ENCODE measurements at places on chromosomes 11 and 22.

- no peak for DNase-seq
Observed at GRCh38 chr11:48182860-48183526, 33.6 kb upstream of the OR4B1 start.

DNA sequence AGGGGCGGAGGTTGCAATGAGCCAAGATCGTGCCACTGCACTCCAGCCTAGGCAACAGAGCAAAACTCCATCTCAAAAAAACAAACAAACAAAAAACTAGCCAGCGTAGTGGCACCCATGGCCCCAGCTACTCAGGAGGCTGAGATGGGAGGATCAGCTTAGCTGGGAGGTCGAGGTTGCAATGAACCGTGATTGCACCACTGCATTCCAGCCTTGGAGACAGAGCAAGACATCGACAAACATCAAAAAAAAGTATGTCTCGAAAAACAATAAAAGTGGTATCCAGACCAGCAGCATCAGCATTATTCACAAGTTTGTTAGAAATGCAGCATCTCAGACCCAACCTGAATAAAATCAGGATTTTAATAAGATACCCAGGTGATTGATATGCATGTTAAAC, 6.2 kb upstream of the MAPK1 start:
- no peak for DNase-seq

DNA sequence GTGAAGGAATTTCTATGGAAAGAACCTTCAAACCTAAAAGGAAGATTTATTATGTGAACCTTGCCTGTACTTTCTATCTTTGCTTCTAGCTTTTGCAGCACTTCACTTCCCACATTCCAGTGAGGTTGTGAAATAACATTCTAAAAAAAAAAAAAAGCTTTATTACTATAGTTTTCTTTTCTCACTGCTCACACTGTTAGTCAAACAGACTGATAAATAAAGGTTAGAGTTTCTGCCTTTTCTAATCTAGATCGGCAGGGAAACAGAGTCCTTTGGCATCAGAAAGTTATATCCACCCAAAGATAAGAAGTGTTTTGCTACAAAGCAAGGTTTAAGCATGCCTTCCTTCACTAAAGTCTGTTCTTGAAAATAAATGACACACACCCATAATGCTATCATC, 2.8 kb downstream of the AAMDC start:
- DNase-seq = no peak

DNA sequence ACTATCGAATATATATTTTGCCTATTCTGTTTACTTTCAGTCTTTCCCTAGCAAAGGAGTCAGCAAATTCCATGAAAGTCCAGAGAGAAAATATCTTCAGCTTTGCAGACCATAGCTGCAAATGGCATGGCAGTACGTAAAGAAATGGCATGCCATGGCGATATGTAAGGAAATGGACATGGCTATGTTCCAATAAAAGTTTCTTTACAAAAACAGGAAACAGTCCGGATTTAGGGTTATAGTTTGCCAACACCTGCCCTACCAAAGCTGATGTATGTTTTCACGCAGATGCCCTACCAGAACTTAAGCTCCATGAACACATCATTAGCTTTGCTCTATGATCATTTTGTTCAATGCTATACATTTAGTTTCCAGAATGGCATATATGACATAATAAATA, 19.5 kb downstream of the KIAA0930 start:
- DNase-seq = no peak

DNA sequence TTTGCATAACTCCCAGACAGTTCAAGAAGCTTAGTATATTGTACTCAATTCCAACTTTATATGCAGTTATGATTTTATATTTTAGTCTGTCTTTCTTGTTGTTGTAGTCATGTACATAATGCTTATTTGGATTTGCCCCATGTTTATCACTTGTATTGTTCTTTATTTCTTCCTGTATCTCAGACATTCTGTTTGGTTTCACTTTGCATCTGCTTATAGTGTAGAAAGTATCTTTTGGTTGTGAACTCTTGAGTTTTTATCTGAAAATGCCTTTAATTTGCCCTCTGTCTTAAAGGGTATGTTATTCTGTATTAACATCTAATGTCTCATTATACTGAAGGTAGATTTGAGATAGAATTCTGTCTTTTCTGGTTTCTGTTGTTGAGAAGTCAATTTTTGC, 275.4 kb downstream of the DYNC2H1 start:
- no peak for DNase-seq

- no peak for DNase-seq
Observed at GRCh38 chr11:9003573-9004182, at the start of gene NRIP3. TSS of gene NRIP3 (minus strand) at chr11:9004001. CDS start at chr11:9003935, 66 bp downstream.

DNA sequence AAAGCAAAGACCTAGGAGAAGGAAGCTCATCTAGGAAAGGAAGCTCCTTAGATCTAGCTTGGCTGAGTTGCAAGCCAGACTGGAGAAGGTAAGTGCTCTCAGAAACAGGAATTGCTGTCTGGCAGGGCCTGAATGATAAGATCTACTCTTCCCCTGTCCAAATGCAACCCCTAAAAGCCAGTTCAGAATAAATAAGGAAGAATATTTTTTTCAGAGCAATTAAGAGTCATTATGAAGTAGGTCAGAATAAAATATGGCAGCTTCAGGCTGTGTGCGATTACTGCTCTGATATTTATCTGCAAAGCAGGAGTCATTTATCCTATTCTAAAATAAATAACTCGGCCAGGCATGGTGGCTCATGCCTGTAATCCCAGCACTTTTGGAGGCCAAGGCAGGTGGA, 82.1 kb downstream of the PIWIL4 start:
- DNase-seq = no peak

DNA sequence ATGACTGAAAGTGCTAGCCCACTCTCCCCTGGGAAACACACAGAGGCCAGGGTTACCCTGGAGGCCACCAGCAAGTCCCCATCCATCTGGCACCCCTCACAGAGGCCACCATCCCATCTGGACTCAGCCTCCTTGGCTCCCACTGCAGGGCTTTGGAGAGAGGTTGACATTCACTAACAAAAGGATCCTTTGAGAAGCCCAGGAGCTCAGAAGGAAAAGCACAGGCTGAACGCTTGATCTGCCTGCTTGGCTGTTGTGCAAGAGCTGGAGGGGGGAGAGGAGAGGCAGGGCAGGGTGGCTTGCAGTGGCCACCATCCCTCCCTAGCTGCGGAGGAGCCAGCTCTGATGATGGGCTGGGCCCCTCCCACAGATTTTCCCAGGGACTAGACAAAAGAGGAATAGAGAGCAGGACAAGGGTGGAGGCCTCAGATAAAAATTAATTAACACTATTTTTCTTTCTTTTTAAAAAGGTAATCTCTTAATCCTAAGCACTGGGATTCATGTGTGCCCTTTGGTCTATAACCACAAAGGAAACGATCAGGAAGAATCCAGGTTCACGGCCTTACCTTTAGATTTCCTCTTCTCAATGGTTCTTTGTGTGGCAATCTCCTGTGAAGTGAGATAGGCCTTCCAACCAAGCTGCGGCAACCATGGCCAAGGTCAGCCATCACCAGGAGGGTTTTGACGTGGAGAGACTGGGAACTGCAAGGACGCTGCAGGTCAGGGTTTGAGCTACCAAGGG, 154.7 kb downstream of the BARX2 start:
- no peak for DNase-seq

DNA sequence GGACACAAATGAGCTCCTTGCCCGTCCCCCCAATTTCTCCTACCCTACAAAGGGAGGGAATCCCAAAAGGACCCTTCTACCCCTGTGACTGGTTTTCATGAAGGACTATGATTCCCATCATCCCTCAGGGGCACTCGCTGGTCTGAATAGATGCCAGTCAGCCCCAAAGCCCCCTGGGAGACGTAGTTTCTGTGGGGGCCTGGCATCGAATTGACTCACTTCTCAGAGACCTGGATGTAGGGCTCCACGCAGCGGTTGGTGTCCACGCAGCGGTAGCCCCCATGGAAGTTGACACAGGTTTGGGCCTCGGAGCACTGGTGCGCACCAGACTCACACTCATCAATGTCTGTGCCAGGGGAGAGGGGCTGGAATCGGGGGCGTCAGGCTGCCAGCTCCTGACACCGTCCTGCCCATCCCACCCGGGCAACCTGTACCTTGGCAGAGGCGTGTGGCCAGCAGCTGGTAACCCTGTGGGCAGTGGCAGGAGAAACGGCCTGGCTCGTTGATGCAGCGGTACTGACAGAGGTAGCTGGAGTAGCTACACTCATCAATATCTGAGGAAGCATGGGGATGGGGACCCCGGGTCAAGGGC, 4.4 kb downstream of the EFEMP2 start:
- no peak for DNase-seq

- DNase-seq = no peak
Observed at GRCh38 chr22:23089010-23089409, 18.7 kb downstream of the GNAZ start.

DNA sequence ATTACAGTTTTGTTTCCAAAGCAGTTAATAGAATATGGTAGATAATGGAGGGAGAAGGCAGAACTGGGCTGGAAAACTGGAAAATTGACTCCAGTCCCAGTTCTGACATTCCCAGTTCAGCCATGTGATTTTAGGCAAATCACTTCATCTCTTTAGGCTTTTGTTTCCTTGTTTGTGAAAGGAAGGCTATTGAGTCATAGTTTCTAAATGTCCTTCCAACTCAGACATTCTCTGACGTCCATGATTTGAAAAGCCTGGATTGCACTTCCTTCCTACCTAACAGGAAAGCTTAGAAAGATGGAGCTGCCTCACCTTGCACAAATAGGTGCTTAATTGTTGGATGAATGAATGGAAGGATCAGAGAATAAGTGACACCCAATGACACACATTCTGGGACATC, 19.8 kb upstream of the GALNT18 start:
- no peak for DNase-seq

DNA sequence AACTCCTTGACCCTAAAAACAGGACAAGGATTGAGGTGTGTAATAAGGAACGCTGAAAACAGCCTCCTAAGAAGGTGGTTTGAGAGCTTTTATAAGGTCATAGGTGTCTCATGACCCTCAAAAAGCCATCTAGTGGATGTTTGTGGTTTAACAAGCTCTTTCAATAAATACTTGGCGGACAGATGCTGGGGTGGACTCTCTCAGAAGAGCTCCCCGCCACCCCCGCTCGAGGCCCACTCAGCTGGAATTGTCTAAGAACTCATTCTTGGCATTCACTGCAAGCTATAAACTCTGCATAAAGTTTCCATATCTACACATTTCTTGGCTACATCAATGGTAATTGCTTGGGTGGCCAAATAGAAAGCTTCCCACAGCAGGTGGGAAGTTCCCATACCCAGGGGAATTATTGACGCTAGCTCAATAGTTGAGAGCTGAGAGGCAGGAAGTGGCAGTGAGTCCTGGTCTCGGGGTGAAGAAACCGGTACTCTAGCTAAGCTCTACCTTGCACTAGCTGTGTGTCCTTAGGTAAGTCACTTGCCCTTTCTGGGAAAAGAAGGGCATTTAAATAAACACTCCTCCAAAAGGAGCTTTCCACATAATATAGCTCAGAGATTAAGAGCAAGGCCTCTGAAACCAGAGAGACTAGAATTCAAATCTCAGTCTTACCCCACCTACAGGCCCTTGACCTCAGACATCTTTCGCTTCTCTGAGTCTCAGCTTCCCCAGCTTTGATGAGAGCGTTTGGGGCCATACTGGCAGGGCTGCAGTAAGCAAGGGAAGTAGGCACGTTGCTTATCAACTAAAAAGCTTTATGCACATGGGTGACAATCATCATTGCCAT, 6.4 kb downstream of the MS4A15 start:
- no peak for DNase-seq

- no peak for DNase-seq
Observed at GRCh38 chr22:19989725-19990067, 26.9 kb downstream of the ARVCF start.

DNA sequence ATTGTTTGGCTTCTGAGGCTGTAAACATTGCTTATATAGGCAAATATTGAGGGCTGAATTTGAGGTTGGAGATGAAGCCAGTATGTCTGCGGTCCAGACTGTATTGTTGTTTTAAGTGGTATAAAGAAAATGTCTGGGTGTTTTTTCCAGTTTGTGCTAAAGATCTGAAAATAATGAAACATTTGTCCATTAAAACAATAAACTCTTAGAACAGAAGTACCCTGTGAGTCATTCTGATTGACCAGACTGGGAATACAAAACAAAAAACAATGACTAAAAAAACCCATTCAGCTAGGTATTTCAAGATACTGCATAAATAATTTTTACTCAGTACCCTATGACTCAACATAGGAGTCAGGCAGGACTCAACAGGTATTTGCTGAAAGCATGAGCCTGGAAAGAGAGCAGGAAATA, 20.4 kb downstream of the ALKBH8 start:
- DNase-seq = no peak

Data from NCI-H1436 treated with DMSO at 0.1 percent for 48 hours (cell line).